Forelimb muscle (tissue), 1 donor: ENCODE measurements at places on chromosomes 7 and 10.

DNA sequence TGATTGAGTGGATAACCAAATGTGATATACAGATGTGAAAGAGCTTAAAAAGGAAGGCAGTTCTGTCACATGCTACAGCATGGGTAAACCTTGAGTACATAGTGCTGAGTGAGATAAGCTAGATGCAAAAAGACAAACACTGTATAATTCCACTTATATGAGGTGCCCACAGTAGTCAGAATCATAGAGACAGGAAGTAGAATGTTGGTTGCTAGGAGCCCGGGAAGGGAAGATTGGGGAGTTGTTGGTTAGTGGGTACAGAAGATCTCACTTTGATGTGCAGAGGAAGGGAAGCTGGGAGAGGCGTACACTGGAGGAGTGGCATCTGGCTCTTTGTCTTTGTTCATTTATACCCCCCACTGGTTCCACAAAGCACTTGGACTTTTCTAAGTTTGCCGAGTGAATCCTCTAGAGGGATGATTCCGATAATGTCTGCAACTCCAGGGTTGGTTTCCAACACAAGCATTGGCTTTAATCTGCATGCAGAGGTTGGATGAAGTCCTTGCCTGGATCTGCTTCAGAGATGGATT lies 39.5 kb downstream of the TSPAN14 start:
- no peak for DNase-seq

DNA sequence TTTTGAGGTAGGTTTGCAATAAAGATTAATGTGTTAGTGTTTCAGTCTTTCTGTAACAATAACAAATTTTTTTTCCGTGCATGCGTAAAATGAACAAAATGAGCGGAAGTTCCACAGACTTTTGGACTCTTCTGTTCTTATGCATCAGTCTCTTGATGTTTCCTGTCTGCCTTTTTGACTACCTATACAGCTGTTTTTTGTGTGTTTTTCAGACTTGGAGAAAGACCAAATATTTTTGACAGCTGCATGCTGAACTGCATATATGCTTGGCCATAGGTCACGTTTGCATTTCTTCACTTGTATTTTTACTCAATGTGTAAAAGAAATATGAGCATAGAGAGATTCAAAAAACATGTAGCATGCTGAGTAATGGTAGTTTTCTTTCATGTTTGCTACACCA lies 119.3 kb downstream of the BBS9 start:
- no peak for DNase-seq

- DNase-seq = no peak
Measured at GRCh38 chr7:3073763-3074458, 30.2 kb upstream of the CARD11 start.

DNA sequence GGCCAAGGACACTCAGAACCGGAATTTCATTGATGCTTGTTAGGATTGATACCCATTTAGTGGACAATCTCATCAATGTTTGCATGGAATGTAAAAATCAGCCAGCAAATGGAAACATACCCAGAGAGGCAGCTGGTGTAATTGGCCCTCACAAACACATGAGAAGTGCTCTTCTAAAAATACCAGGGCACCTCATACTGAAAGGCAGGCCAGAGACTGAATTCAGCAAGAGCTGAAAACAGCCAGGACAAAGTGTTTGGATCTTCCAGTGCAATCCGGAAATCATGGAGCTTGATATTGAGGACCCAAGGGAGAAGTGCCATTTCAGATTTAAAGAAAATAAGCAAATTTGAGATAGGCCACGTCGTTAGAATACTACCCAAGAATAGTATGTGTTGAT lies 498.6 kb downstream of the GALNT17 start:
- DNase-seq = no peak

DNA sequence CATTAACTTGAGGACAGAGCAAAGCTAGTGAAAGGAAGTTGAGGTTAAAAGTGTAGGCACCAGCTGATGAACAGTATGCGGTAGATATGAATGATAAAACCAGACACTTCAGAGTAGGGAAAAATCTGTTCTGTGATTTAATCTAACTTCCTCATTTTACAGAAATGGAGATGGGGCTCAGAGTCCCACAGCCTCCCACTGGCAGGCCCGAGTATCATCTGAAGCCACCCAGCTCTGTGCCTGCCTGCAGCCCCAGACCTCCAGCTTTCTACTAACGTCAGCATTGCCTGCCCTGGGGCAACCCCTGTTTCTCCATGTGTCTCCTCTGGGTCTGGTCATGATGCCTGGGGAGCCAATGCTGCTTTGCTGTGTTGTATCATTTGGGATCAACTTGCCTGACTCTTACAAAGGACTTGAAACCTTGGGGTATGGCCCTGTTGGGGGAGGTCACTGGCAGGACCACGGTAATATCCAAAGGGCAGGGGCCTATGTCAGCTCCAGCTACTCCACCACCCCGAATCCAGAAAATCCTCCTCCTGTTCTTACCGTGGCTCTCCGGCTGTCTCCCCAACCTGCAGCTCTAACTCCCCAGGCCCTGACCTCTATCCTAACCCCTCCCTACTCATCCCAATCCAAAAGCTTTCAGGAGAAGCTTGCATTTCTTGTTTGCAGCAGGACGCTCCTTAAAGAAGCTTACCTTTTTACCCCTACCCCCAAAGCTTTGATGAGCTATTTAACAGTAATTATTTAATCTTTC lies 56.2 kb upstream of the NPY start:
- no peak for DNase-seq

- no peak for DNase-seq
Measured at GRCh38 chr10:74103560-74104258, 46.9 kb downstream of the AP3M1 start.

GRCh38 chr7:103389263-103389662 lies 41.8 kb downstream of the PSMC2 start:
- no peak for DNase-seq

GRCh38 chr10:76036111-76036940 lies 604.9 kb downstream of the LRMDA start:
- peak; percentile 36 for DNase-seq

DNA sequence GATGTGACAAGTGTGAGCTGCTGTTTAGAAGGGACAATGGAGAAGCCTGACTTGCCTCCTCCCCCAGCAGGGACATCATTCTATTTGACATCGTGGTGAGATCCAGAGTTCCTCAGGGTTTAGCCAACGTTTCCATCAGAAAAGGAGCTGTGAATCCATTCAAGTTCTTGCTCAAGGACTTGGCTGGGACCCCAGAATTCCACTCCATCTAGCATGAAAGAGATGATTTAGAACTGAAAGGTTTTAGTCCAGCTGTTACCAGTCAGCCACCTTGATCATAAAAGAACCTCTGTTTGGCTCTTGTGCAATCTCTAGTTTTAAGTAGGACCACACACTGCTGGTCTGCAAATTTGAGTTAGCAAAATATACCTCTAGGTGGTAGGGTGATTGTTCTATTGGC lies 337.6 kb downstream of the FRMD4A start:
- no peak for DNase-seq

DNA sequence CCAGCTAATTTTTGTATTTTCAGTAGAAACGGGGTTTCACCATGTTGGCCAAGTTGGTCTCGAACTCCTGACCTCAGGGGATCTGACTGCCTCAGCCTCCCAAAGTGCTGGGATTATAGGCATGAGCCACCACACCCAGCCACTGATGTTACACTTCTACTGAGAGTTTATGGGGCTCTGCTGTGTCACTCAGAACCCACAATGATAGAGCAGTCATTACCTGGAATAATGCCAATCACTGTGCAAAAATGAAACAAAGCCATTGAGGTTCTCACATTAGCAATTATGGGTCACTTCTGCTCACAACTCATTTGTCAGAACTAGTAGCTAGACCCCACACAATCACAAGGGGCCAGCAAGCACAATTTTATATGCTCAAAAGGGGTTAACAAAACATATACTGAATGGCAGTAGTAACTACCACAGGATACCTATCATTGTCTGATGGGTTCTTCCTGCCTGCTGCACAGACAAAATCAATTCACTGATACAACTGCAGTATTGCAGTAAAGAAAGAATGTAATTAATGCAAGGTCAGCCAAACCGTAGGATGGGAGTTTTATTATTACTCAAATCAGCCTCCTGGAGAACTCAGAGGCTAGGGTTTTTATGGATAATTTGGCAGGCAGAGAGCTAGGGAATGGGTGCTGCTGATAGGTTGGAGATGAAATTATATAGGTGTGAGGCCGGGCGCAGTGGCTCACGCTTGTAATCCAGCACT lies 72.1 kb upstream of the TRIM24 start:
- DNase-seq = no peak

DNA sequence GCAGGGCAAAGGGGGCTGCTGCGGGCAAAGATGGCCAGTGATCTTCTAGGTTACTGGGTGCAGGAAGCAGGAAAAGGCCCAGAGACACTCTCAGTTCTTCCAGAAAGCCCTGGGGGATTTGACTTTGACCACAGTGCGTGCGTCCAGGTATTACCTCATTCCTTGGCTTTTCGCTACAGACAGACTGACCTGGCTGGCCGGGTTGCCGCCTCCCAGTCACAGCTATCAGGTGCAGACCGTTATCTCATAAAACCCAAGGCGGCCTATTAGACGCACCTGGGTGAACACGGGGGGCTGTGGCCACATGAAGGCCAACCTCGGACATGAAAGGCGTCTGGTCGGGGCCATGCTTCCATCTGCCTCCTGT lies 80.3 kb downstream of the FOXL3 start:
- no peak for DNase-seq

- DNase-seq = no peak
Measured at GRCh38 chr10:110448682-110449418, 48.9 kb upstream of the DUSP5 start.

DNA sequence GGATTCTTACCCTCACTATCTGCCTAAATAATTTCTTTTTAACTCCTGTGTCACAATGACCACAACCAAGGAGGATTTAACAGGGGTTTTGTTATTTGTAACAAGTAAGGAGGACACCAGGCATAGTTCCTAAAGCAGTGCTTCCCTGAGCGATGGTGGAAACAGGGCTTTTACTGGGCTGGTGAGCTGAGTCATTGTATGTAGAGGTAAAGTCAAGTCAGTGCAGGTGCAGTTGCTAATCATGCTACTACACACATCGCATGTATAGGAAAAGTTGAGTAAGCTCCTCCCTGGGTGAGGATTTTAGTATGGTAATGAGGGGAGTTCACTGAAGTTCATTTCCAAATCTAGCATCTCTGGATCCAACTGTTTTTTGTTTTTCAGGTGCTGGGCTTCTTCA lies 22.9 kb upstream of the ABCA13 start:
- no peak for DNase-seq

DNA sequence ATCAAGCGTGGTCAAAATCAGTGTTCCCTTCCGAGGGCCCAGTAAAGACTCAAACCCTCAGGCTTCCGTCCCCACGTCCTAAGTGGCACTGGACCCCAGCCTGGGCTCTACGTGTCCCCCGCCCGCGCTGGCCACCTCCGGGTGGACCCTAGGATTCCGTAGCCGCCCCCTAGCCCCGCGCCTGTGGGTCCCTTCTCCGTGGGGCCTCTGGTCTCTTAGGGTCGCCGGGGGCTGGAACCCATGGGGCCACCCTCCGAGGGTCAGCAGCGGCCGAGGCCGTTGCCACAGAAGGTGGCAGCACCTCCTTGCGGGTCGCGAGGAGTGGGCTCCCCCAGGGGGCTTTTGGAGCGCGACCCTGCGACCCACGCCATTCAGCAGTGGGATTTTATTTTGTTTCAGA lies 170.5 kb upstream of the EEPD1 start:
- DNase-seq = no peak

- DNase-seq = peak; percentile 51
Measured at GRCh38 chr10:75770626-75771081, 339.2 kb downstream of the LRMDA start.

GRCh38 chr10:77505431-77506334 lies 131.9 kb downstream of the KCNMA1 start:
- DNase-seq = no peak

DNA sequence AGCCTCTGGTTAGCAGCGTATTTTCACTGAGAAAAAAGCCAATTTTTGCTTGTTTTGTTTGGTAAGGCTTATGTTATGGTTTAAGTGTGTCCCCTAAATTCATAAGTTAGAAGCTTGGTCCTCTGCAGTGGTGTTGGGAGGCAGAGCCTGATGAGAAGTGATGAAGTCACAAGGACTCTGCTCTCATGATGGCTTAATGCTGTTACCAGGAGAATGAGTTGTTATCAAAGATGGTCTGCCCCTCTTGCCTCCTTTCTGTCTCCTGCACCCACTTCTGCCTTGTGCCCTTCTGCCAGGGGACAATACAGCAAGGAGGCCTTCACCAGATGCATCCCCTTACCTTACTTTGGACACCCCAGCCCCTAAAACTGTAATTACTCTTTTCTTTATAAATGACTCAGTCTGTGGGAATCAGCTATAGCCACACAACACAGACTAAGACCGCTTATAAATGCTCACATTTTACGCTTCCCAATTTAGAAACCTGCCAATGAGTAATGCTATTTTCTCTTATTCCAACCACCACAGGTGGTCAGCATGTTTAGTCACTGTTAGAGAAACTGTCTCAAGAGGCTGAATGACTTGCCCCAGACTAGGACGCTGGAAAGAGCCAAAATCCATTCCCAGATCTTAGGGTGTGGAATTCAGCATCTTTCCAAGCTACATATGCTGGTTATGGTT lies 6.1 kb upstream of the PKD1L1 start:
- no peak for DNase-seq

- no peak for DNase-seq
Measured at GRCh38 chr7:1576521-1577253, 6.9 kb upstream of the PSMG3 start.
